ENCODE measurements at places on chromosomes 3 and 15.

DNA sequence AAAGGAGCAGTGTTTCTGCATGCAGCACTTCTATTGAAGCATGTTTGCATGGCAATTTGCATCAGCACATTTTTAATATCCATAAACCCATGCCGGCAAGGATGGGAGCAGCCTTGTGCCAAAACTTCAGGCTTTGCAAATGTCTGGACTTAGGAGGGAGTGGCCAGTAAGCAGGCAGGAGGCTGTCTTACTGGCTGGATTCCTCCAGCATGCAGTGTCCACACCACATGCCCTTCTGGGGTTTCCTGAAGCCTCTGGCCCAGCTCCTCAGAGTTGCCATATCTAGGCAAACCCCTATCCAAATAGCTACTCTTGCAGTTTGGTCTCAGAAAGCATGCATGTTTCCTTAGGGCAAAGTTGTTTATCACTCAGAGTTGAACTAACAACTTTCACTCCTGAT is 139.1 kb upstream of the MRPS22 start:
- peak; percentile 77 for DNase-seq

DNA sequence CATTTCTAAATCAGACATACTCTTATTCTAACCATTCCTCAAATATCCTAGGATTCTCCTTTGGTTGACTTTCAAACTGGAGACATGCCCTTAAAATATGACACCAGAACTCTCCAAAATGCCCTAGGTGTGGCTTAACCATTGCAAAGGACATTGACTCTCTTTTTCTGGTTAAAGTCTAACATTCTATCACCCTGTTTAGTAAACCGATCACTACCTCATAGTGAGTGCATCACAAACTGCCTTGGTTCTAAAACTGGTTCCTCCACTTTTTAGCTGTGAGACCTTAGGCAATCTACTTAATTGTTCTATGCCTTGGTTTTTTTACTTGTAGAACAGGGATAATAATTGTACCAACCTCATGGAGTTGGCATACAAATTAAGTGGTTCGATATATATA is 224.3 kb downstream of the CDIN1 start:
- no peak for DNase-seq

DNA sequence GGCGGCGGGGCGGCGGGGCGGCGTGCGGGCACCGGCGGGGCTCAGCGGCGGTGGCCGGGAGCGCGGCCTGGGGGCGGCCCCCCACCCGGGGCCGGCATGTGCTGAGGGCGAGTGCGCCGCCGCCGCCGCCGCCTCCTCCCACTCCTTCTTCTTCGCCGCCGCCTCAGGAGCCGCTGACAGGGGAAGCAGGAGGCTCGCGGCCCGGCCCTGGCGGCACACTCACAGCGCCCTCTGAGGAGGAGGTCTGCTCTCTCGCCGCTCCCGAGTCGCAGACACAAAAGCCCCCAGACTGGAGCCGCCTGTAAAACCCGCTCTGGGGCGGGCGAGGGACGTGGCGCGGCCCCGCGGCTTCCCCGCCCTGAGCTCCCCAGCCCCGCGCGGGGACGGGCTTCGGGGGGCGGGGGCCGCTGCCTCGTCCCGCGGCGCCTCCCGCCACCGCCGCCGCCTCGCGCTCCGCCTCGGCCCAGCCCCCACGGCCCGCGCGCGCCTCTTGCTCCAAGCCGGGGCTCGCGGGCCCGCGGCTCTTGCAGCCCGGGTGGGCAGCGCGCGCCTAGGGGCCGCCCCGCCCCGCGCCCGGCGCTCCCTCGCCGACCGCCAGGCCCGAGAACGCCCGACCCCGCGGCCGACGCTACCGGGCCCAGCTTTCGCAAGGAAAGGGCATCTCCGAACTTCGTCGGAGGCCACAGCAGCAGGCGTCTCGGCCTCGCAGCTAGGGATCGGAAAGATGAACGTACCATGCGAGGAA is at the start of gene PYGO1:
TSS of gene PYGO1 (minus strand) at position 276 of the 745 bp plus-strand sequence. CDS start 462 bp downstream, outside the sequence.
- DNase-seq = peak; percentile 80

DNA sequence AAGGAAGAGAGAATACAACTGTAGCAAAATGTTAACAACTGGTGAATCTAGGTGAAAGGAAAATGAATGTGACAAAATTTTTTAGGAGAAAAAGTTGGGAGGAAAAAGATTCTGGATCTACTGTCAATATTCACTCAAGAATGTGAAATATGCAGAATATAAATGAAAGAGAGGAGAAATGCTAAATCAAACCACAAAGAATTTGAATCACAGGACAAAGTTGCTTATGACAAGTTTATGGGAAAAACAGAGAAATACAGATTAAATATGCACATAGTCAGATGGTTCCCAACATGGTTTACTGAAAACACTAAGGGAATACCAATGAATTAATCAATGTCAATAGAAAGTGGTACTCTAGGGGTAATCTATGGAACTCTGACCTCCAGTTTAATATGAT is 27.6 kb downstream of the C3orf33 start:
- DNase-seq = no peak

- peak; percentile 69 for DNase-seq
Observed at GRCh38 chr3:57091521-57092273, 31.2 kb downstream of the SPATA12 start.

- DNase-seq = no peak
Observed at GRCh38 chr3:44395714-44396113, 57.1 kb downstream of the TCAIM start.

DNA sequence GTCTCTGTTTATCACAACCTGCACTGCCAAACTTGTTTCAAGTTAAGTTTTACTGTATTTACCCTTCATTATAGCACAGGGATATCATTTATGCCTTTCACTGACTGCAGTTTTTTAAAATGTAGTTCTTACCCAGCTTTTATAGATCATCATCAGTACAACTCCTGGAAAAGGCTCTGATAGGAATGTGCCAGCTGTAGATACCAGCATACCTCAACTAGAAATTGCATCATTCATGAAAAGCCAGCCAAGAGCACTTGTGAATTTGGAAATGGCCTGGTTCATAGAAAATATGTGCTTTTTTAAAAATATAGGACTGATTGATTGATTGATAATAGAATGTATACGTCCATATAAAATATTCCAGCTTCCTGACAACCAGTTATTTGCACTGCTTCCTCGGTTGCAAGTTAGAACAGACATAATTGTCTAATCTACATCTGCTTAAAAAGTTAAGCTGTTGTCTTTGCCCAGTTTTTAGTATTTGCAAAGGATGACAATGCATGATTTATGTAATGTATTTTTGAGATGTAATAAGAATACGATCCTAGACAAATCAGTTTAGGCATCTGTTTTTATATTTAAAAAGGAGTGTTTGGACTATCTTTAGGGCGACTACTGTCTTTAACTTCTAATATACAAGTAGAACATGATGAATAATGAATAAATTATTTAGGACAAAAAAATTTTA is 58.5 kb downstream of the DCUN1D1 start:
- DNase-seq = peak; percentile 33

GRCh38 chr15:83848315-83849050 is 194.6 kb downstream of the ADAMTSL3 start:
- DNase-seq = peak; percentile 95

Measured in GM23248 (cell line).